Skin of body (tissue), 3 donors: ENCODE measurements at places on chromosomes 6 and 20. TPM values are rescaled to one million over a fixed set of nuclear protein-coding genes. Genes with fewer than 3 reads are reported as not detected.

GRCh38 chr6:160678744-160679401 lies 14.8 kb upstream of the LPA start:
- DNase-seq = no peak

SLC17A1 gene
- total RNA-seq = not detected

GRCh38 chr6:129370268-129370916 lies 339.6 kb downstream of the ARHGAP18 start:
- peak; percentile 37 for DNase-seq

KHDRBS2 gene
- 0.30 TPM for total RNA-seq

DNA sequence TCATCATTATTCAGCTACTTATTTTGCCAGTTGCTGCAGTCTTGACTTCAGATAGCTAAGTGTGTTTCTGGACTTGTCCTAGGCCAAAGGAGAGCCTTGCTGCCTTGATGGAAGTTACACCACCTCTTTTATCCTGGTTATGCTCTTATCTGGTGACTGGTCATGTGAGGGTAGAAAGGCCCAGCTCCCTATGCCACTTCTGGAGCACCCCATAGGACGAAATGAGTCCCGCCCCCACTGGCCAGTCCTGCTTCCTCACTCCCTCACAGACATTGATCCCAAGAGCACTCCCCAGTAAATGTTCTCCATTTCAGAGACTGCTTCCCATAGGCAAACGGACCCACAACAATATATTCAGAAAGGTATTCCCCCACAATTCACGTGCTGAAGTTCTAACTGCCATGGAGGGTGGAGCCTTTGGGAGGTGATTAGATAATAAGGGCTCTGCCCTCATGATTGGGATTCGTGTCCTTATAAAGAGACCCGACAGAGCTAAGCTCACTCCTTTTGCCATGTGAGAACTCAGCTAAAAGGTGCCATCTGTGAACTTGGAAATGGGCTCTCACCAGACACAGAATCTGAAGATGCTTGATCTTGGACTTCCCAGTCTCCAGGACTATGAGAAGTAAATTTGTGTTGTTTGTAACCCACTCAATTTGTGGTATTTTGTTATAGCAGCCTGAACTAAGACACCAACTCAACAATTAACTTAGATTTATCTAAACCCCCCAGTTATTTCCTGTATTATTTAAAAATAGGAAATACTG lies 21.5 kb upstream of the ELOVL2 start:
- DNase-seq = no peak

GRCh38 chr6:85346196-85346595 lies 103.7 kb upstream of the NT5E start:
- no peak for DNase-seq

GRCh38 chr20:4814696-4815252 lies 93.1 kb downstream of the PRND start:
- no peak for DNase-seq

- no peak for DNase-seq
Observed at GRCh38 chr6:108561742-108562502, 1.2 kb downstream of the FOXO3 start.

GRCh38 chr6:72646604-72647485 lies 25.0 kb downstream of the KCNQ5 start:
- no peak for DNase-seq

ULBP1 gene
- 0.69 TPM for total RNA-seq

DNA sequence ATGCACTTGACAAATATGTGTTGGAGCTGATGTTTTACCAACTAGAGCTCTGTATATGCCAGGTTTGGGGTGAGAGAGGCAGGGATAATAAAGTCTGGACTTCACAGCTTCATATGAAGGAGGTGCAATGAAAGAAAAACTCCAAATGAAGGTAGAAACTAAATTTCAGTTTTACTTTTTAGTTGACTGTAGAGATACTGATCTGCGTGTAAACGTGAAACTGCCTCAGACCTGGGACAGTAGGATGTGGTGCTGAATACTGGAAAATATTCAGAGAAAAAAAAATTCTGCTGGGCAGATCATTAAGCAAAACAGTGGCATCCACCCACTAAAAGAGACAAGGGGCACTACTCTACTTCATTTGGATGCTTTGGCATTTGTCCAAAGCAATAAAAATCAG lies 94.5 kb downstream of the BACH2 start:
- no peak for DNase-seq

- DNase-seq = no peak
Observed at GRCh38 chr6:143608906-143609305, 68.9 kb upstream of the PHACTR2 start.

GRCh38 chr20:20894280-20894679 lies 181.8 kb upstream of the RALGAPA2 start:
- DNase-seq = no peak

BMP5 gene
- total RNA-seq = 5.0 TPM

MAS1 gene
- under 0.01 TPM for total RNA-seq

DNA sequence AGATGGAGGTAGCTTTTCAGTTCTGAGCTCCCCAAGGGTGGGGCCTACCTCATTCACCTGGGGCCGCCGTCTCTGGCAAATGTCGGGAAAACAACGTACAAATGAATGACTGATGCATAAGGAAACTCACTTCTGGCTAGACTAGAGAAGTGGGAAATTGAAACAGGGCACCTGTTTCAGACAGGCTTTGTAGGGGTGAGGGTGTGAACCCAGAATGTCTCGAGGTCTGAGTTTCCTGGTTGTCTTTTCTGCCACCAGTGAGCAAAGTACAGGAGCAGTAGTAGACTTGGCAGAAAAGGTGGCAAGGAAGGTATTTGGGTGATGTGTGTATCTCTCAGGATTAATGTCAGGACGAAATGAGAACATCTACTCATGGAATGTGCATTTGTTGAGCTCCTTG lies 308.5 kb downstream of the CLIC5 start:
- DNase-seq = no peak

DNA sequence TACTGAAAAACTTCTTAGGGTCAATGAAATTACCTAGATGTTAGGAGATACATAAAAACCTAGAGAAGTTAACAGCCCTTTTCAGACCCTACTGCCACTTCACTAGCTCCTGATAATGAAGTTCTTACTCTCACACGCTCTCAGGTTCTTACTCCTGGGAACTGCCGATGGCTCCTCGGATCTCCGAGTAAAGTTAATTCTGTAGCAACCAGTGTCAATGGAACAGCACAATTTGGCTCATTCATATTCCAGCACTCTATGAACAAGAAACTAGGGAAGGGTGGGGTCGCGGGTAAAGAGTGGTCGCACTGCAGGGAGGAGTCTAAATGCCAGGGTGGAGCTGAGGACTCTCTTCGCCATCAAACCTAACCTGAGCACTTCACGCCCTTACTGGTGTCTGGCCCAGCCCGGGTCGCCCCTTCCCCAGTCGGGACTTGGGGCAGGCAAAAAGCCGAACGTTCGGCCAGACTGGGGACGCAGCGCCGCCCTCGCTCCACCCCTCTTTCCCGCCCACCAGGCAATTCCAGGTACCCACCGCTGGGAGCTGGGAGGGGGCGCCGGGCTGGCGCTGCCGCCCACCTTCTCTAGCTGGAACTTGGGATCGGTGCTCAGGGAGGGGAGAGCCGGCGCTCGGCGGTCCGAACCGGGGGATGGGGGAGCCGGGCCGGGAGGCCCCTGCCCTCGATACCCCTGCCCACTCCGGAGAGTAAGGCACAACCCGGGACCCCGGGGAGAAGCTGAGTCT lies 744 bp downstream of the RAB23 start:
- DNase-seq = peak; percentile 47

SLC35D3 gene
- total RNA-seq = 0.10 TPM
